ENCODE measurements at places on chromosomes 16 and 17.

DNA sequence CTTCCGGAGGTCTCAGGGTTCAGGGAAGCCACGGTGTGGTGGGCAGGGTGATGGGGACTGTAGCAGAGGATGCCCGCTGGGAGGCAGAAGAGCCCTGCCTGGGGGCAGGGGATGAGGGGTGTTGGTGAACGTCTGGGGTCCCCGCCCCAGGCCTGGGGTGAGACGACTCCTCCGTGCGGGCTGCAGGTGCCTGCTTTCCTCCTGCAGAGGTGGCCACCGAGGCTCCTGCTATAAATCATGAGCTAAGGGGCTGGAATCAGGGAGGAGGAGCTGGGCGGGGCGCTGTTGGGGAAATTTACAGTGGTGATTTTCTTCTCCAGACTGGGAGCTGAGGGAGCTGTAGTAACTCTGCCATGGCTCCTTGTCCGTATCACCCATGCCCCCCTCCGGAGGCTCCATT is 167.0 kb downstream of the MRM1 start:
- no peak for DNase-seq

- peak; percentile 34 for DNase-seq
Observed at GRCh38 chr16:2715519-2715918, 4.5 kb downstream of the PRSS27 start.

DNA sequence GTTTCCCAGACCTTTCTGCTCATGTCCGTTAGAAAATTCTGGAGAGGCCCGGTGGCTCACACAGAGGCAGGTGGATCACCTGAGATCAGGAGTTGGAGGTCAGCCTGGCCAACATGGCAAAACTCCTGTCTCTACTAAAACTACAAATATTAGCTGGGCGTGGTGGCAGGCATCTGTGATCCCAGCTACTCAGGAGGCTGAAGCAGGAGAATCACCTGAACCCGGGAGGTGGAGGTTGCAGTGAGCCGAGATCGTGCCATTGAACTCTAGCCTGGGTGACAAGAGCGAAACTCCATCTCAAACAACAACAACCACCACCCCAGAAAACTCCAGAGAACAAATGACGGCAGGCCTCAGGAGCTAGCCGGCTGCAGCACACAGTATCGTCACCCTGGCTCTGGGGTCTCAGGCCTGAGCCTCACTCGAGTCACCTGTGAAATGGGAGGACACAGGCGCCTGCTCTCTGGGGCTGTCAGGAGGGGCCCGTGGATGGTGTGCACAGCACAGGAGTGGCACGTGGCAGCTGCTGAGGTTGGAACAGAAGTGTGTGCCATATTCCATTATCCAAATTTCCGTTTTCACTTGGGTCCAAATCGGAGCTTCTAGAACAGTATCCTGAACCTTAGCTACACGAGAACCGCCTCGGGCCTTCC is 3.3 kb upstream of the SLC38A8 start:
- DNase-seq, result no peak

- DNase-seq, result no peak
Observed at GRCh38 chr16:71883168-71883848, 674 bp downstream of the ZNF821 start.

Measured in iris pigment epithelial cell (primary cell).